ENCODE measurements at places on chromosomes 3 and 15.
A peak's percentile ranks its signal among the peaks of the same experiment; 100 is the strongest.

DNA sequence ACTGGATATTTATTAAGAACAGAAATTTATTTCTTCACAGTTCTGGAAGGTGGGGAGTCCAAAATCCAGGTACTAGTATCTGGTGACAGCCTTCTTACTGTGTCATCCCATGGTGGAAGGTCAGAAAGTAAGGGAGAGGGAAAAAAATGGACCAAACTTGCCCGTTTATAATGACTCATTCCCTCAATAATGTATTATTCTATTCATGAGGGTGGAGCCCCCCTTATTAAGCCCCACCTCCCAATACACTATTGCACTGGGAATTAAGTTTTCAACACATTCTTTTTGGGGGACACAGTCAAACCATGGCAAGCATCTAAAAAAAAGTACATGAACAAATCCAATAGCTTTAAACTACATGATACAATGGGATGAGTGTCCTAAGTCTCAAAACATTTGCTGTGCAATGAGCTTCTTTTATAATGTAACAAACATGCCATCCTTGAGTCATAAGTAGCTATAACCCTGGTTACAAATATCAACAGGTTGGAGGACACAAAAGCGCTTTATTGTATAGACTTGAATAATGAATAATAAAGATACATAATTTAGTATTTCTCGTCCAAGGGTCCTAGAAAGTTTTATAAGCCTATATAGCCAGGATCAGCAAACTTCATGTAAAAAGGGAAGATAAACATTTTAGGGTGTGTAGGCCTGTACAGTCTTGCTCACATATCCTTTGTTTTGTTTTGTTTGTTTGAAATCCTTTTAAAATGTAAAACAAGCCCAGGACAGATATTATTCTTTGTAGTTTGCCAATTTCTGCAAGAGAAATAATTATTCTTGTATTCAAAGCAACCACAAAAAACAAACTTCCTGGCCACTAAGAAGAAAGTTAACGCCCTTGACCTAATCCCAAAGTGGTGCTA lies 160.6 kb upstream of the RAP2B start:
- DNase-seq: no peak

DNA sequence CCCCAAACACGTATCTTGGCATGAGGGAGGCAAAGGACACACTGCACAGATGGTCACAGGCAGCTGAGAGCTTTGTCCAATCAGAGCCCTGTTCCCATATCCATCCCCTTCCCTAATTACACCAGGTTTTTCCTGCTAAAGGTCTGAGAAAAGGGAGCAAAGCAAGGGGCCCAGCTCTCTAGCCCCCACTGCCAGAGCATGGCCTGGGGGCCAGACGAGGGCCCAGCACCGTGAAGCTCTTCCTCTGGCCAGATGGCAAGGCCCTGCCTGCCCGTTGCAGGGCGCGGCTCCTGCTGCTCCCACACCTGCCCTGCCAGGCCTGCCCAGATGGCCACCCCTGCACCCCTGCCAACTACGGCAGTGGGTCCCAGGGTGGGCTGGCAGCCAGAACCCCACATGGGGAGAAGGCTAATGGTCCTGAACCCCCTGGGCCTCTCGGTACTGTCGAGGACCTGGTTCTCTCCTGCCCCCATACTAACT lies 3.2 kb downstream of the SHF start:
- DNase-seq: no peak

GRCh38 chr15:45157974-45158373 lies 28.2 kb downstream of the DUOX1 start:
- DNase-seq: no peak

- no peak for DNase-seq
Measured at GRCh38 chr3:13012221-13012691, 61.0 kb downstream of the IQSEC1 start.

DNA sequence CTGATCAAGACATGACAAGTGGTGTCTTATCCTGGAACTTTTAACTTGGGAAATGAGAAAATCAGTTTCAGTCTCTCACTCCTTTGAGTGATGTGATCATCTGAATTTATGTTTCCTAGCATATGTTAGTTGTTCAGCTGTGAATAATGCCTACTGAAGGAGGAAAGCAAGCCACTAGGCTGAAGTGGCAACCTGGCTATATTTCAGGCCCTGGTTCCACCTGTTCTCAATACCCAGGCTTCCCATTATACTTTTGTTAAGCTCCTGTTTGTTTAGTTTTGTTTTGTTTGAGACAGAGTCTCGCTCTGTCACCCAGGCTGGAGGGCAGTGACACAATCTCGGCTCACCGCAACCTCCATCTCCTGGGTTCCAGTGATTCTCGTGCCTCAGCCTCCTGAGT lies 243.8 kb downstream of the ALCAM start:
- no peak for DNase-seq

GRCh38 chr3:169133178-169134161 lies 530.0 kb downstream of the MECOM start:
- no peak for DNase-seq

GRCh38 chr15:101526442-101526841 lies 36.9 kb upstream of the PCSK6 start:
- no peak for DNase-seq

GRCh38 chr15:56460071-56460470 lies 4.9 kb downstream of the MNS1 start:
- DNase-seq: no peak

DNA sequence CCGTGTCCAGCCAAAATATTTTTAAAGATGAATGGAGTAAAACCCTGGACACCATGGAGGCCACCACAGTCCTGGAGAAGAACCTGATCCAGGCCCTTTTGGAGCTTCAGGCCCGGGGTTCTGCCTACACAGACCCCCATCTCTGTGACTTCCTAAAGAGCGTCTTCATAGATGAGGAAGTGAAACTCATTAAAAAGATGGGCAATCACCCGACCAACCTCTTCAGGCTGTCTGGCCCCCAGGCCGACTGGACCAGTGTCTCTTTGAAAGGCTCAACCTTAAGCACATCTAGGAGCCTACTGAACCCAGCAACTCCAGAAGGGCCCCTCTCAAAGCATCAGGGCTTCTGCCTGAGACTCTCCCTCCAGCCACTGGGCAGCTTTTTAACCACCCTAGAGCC lies 107.9 kb upstream of the FAM174B start:
- DNase-seq: no peak

DNA sequence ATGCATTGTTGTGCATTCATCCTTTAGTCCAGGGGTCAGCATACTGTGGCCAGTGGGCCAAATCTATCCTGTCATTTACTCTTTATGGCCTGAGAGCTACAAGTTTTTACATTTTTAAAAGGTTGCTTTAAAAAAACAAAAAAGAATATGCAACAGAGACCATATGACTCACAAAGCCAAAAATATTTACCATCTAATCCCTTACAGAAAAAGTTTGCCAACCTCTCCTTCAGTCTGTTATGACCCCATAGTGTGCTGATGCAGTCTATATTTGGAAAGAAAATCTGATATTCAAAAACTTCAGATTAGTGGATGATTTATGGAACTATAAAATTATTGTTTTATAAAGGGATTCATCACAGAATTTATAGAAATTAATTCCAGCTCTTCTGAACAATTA lies 237.5 kb upstream of the IL12A start:
- DNase-seq: no peak

DNA sequence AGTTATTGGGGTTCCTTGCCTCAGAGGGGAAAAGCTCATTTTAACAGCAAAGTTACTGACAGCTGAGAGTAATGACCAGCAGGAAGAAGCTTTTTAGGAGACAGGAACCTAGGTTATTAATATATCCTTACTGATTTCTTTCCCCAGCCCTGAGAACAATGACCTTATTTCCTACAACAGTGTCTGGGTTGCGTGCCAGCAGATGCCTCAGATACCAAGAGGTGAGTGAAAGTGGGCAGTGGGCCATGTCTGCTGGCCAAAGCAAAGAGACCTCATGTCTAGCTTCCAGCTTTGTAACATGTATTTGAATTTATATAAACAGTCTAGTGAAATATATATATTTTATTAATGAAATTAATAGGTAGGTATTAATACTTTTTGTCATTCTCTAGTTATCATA lies 5.0 kb downstream of the CCNDBP1 start:
- no peak for DNase-seq

DNA sequence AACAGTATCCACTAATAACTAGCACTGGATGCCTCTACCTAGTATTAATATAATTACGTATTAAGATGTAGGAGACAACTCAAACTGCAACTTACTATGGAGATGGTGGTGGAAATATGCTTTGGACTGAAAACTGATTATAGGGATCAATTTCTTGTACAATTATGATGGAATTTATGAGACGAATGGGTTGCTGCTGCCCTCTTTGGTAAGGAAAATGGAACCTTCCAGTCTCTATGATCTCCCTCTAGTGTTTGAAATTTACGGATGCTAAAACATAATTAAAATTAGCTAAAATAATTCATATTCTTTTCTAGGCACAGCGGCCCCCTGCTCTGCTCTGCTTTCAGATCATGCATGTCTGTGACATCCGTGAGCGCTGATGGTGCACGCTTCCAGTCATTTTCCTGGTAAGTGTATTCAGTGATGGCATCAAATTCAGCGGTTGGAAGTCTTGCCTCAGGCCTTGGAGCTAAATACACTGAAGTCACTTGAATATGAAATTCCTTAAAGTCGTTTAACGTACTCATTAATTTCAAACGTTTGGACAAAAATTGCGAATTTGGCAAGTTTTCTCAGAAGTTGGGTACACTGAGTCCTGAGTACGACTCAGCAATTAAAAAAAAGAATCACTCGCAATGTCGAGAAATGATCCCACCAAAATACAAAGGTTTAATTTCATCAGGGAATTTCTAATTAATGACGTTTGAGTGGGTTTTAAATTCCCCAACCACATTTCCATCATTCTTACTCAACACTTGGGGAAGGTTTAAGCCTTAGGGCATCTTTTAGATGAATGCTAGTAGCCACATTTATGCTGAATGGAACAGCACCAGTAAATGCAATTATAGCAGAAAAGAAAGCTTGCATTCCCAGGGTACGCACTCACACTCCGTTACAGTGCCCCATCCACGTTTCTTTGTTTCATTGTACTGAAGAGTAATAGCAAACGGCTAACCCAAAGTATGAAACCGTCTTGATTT lies 132.6 kb downstream of the NR2F2 start:
- DNase-seq: no peak

DNA sequence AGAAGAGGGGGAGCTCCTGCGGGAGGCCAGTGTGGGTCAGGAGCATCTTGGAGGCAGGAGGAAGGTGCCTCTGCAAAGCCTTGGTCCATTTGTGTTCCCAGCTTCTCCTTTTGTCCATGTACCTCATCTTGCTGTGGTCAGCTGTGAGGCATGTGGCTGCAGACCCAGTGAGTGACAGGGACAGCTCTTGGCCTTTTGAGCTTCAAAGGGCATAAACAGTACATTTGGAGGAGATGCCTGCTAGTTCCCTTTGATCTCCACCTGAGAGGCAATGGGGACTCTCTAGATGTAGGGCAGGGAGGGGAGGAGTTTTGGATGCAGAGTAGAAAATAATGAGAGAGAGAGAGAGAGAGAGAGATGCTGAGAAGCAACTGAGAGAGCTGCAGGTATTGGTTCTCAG lies 270.0 kb downstream of the TLE3 start:
- no peak for DNase-seq

GRCh38 chr3:112610121-112610520 lies 30.8 kb downstream of the CCDC80 start:
- DNase-seq: no peak

GRCh38 chr3:31399271-31399670 lies 133.5 kb upstream of the STT3B start:
- DNase-seq: no peak

DNA sequence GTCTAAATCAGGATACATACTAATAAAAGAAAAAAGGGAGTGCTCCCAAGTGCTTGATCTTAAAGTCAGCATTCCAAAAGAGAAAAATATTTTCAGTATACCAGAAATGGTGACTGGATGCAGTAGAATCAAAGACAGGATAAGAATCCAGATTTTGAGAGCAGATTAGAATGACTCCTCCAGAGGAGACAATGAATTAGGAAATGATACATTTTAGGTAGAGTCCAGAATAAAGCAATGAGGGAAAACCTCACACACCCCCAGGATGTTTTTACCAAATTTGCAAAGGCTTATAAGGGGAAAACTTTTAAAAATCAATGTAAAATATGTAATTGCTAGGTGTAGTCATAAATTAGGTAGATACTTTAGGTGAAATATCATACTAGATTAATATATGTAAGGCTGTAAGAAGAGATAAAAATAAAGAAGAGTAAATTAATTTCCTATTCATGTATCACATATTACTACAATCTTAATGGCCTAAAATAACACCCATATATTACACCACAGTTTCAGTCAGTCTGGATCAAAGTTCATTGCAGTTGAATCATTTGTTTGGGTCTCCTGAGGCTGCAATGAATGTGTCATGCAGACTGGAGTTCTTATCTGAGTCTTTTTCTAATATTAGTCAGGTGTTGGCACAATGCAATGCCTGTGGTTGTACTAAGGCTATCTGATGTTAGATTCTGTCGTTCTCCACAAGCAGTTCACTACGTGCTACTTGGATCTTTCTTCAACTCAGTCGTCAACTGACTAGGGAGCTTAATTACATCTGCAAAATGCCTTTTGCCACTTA lies 547.8 kb upstream of the EPHA6 start:
- peak; percentile 6 for DNase-seq

- no peak for DNase-seq
Measured at GRCh38 chr3:187802928-187803259, 57.6 kb upstream of the BCL6 start.

DNA sequence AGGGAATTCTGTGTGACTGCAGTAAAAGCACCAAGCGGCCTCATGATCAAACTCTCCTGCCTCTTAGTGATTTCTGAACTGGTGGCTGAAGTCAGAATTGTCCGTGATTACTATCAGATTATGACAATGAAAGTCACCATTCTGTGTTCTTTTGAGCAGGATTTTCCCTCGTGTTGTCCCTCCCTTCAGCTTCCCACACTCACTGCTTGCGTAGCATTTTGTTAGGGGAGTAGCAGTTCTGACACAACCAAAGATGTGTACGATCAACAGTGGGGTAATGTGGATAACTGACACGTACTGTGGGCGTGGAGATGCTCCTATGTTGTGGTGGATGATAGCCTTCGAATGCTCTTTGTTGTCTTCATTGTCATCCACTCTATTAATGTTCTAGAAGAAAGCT lies 67.8 kb upstream of the ICE2 start:
- DNase-seq: no peak

Data from HuH-7.5 (cell line).